Activated T-helper 2 cell treated with anti-CD3 and anti-CD28 coated beads, Interferon-gamma antibody, Interleukin-2, Interleukin-4, amounts not matched to agents 10 μg/mL and 5 μg/mL and 100 μg/mL, durations not matched to agents 14 hours and 24 hours and 36 hours (primary cell): ENCODE measurements at places on chromosomes 1 and 21. TPM values are rescaled to one million over a fixed set of nuclear protein-coding genes. Genes with fewer than 3 reads are reported as not detected.

MORN1 gene
- total RNA-seq, result 7.5 and 8.0 TPM in 2 replicates

CYP4A11 gene
- not detected in 2 replicates for total RNA-seq

GRCh38 chr1:1088029-1088800 lies 14.1 kb upstream of the RNF223 start:
- no peak for DNase-seq

DNA sequence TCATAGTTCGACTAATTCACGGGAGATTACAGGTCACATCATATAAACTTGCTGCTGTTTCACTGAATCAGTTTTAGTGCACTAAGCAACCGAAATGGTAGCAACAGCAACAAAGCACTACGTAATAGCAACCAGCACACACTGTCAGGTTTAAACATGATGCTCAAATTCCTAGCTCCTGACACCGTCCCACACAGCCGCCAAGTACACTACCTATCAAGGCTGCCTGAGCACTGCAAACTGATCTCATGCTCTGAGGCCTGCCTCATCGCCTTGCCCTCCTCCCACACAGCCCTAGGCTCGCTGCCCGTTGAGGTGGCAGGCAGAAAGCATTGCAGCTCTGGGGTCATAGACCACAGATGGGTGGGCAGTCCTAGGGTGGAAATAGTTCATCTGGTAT lies 12.4 kb downstream of the LAMC2 start:
- DNase-seq, result no peak

DNA sequence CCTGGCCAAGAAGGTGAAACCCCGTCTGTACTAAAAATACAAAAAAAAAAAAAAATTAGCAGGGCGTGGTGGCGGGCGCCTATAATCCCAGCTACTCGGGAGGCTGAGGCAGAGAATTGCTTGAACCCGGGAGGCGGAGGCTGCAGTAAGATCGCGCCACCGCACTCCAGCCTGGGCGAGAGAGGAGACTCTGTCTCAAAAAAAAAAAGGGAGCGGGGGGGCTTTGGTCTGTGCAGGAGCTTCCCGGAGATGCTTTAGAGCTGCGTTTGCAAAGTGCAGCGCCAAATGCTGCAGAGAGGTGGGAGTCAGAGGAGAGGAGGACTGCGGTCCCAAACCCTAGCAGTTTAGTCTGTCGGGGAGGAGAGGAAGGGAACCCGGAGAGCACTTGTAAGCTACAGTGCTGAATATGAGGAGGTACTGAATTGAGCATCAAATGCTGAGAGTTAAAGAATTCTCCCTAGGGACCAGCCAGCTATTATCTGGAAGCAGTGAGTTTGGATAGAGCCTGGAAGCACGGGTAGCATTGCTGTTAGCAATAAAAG lies 569 bp downstream of the FALEC start:
- DNase-seq, result no peak

DNA sequence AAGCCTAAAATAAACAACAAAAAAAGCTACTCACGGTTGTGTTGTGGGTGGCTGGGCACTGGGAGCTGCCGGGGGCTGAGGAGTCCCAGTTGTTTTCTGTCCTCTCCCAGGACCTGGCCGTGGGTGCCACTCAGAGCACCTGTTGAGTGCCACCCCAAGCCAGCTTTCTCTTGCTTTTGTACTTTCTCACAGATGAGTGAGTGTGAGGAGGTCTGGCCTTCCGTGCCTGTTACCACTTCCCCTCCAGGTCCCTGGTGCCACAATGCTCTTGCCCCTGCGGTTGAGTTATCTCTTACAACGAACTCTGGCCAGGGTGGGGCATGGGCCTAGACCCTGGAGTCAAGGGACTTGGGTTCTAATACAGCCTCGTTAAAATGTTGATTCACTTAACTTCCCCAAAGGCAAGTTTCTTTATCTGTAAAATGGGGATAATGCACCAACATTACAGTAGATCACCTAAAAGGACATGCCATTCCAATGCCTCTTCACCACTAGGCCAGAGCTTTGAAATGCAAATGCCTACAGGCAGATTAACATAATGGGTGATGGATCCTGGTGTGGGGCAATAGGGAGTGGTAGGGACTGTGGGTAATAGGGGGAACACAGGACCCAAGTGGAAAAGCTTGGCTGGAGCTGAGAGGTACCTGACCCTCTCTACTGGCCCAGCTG lies at the start of gene CNR2:
TSS of gene CNR2 (minus strand) at position 151 of the 669 bp plus-strand sequence. CDS start 37,745 bp downstream, outside the sequence.
- no peak for DNase-seq
